ENCODE measurements at places on chromosomes 12 and 14. TPM values are rescaled to one million over a fixed set of nuclear protein-coding genes. Genes with fewer than 3 reads are reported as not detected.

GRCh38 chr14:21264025-21264801 lies 5.0 kb downstream of the HNRNPC start:
- DNase-seq: no peak

- DNase-seq: no peak
Measured at GRCh38 chr14:26730929-26731618, 133.2 kb upstream of the NOVA1 start.

DNA sequence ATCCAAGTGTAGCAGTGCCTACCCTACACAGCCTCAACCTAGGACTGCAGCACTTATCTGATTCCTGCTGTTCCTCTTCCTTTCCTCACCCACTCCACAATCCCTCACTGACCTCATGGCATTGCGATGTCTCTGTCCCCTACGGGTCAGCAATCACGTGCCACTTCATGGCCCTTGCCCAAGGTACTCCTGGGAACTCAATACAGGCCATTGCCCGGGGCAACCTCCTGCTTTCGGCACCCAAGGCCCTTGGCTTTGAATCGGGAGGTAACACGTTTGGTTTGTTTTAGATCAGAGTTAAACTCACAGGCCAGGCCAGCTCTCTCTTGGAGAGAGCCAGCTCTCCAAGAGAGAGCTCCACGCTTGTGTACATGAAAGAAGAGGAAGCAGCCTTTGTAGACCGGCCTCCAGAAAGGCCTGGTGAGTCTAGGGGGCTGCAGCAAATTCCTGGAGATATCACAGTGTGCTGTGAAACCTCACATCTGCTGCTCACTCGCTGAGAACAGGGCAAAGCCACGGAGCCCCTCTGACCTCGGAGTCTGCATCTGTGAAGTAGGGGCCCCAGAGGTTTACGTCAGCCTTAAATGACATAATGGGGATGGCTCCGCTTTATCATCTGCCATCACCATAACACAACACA lies 12.2 kb downstream of the CLMN start:
- DNase-seq: no peak

DNA sequence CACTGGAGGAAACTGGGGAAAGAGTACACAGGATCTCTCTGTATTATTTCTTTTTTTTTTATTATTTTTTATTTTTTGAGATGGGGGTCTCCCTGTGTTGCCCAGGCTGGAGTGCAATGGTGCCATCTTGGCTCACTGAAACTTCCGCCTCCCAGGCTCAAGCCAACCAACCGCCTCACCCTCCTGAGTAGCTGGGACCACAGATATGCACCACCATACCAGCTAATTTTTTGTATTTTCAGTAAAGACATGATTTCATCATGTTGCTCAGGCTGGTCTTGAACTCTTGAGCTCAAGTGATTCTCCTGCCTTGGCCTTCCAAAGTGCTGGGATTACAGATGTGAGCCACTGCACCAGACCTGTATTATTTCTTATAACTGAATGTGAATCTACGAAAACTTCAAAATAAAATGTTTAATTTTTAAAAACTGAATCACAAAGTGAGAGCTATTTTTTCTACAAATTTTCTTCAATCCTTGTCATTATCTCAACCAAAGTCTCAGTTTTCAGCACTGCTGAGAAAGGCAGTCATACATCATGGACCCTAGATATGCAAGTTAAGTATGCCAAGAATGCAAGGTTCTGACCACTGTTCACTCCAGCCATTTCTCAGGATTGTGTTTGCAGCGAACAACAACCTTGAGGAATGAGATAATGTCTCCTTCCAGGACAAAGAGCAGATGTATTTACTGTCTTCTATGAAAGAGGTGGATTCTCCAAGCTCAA lies 2.4 kb downstream of the EAPP start:
- DNase-seq: no peak

DNA sequence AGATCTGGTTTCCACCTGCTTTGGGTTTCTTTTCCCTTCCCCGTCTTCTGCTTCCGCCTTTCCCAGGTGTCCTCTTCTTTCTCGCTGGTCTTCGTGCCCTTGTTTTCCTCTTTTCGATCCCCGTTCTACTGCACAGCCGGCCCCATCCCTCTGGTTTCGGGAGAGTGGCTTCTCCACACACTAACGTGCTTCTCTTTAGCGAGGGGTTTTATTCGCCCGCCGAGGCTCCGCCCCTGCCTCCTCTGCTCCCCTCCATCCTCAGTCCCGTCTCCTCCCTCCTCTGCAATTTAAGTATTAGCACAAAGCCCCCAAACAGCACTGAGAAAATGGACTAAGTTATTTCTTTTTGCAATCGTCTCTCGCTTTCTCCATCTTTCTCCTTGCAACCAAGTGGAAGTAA lies at the start of gene SLC7A8:
Gene SLC7A8 (minus strand): TSS at position 182 of the 400 bp plus-strand sequence. CDS start 746 bp downstream, outside the sequence.
- DNase-seq: peak; percentile 80

- no peak for DNase-seq
Measured at GRCh38 chr12:20434996-20435395, 66.7 kb downstream of the PDE3A start.

- no peak for DNase-seq
Measured at GRCh38 chr14:99419905-99420304, 60.8 kb downstream of the SETD3 start.

- DNase-seq: no peak
Measured at GRCh38 chr14:95222151-95222631, 64.9 kb upstream of the DICER1 start.

- no peak for DNase-seq
Measured at GRCh38 chr14:75811872-75812499, 150.9 kb downstream of the TTLL5 start.

DNA sequence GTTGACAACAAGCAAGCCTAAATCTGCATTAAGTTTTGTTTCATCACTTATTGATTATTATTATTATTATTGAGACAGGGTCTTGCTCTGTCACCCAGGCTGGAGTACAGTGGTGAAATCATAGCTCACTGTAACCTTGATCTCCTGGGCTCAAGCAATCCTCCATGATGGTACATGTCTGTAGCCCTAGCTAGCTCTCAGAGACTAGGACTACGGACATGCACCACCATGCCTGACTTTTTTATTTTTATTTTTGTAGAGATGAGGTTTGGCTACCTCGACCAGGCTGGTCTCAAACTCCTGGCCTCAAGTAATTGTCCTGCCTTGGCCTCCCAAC lies 35.7 kb upstream of the STK38L start:
- no peak for DNase-seq

DNA sequence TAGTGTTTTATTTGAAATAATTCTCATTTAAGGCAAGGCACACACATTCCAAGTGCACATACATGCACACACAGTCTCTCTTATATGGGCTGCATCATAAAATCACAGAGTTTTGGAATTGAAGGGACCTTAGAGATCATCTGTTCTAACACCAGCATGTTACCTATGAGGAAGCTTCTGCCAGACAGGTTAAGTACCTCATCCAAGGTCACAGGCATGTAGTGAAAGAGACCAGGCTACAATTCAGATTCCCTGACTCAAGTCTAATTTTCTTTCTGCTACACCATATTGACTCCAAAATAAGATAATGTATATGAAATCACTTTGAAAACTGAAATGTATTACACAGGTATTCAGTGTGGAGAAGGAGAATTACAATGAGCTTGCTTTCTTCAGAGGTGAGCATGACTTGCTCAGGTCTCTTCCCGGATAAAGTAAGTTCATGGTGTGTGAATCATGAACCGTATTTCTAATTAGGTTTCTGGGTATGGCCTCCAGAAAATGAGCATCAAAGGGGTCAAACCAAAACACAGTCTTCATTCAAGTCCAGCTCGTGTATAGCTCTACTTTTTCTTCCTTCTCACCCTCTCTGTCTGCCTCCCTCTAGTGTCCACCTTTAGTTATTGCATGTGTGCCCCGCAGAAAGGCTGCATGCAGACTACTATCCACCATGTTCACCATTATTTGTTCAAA lies 411.9 kb downstream of the FUT8 start:
- DNase-seq: no peak

DNA sequence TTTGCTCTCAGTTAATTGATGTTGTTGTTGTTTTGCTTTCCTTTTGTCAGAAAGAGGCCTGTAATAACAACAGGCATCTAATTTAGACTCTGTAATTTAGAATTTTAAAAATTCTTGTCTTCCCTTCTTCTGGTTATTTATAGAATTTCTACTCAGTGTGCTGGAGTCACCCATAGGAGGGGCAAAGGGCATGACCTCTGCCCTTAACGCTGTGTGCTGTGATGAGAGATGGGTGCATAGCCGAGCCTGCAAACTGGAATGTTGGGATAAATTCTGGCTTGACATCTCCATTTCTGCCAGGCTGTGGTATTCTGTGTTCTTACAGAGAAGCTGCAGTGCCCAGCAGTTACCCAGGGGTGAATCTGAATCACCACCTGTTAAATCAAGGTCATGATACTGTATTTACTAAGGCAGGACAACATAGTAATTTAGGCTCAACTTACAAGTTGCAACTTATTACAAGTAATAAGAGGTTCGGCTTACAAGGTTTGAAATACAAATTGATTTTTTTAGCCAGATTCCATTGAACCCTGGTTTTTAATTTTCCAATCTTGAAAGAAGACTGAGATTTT lies 53.3 kb downstream of the TRAF3 start:
- no peak for DNase-seq

DNA sequence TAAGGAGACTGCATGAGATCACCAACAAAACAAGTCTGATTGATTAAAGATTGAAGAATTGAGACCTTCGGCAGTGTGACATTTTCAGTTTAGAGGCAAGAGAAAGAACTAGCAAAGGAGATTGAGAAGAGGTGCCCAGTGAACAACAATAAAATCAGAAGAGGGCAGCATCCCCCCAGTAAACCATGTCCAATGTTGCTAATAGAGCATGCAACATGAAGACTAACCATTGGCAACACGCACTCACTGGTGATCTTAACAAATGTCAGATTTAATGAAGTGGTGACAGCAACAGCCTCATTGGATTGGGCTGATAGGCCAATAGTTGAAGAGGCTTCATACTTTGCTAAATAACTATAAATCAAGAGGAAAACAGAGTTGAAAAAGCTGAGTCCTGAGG lies 20.7 kb upstream of the TAS2R14 start:
- no peak for DNase-seq

DNA sequence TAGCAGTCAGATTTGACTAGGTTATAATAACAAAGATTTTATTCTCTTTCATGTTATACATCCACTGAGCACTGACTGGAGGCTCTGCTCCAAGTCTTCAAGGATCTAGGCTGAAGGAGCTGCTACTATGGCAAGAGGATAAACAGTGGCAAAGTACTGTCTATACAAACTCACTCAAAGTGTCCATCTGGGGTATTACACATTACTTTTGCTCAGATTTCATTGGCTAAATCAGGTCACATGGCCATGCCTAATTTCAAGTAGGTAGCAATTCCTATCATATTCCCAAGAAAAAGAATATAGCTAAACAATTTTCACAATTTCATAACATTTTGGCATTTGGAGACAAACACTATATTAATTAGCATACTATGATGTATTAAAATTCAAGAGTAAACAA lies 40.9 kb downstream of the CDK17 start:
- no peak for DNase-seq

DNA sequence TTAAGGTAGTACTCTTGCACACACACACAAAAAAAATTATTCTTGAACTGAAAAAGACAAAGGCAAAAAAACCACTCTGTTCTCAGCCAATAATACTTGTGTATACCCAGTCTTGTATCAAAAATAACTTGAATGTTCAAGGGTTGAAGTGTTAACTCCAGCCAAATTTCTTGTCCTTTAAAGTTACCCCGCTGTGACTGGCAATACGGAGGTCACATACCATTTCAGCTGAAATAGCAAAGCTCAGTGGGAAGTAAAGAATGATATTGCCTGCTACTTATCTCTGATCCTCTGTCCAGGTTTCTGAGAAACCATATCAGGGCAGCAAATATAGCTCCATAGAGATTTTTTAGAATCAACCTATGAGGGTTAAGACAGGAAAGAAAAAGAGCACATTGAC lies 167.4 kb downstream of the C12orf50 start:
- DNase-seq: no peak

The IL31 gene
- total RNA-seq: not detected

The MEG3 gene
- total RNA-seq: 105 TPM

The HOXC11 gene
- 0.32 TPM for total RNA-seq

The OR4E2 gene
- not detected for total RNA-seq

The SIX4 gene
- 1.4 TPM for total RNA-seq

The OR6C70 gene
- not detected for total RNA-seq

The CPNE6 gene
- total RNA-seq: not detected

The PLD4 gene
- total RNA-seq: not detected

Measured in ascending aorta (tissue), 2 donors.